ENCODE measurements at places on chromosomes 12 and 14.

GRCh38 chr12:110858848-110859247 lies 12.1 kb downstream of the CCDC63 start:
- DNase-seq: no peak

DNA sequence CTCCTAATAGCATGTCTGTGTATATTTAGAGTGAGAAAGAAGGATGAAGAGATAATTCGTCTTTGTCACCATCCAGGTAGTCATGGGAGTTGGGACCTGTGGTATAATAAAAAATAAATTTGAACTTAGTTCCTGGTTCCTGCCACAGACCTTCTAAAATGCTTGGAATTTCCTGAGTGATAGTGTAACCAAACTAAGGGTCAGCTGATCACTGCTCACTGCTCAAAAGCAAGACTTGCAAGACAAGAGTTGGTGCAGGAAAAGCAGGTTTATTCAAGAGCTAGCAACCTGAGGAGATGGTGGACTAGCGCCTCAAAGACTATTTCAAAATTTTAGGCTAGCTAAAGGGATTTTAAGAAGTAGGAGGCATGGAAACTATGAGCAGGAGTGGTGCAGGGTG lies 19.1 kb downstream of the ANG start:
- DNase-seq: no peak

DNA sequence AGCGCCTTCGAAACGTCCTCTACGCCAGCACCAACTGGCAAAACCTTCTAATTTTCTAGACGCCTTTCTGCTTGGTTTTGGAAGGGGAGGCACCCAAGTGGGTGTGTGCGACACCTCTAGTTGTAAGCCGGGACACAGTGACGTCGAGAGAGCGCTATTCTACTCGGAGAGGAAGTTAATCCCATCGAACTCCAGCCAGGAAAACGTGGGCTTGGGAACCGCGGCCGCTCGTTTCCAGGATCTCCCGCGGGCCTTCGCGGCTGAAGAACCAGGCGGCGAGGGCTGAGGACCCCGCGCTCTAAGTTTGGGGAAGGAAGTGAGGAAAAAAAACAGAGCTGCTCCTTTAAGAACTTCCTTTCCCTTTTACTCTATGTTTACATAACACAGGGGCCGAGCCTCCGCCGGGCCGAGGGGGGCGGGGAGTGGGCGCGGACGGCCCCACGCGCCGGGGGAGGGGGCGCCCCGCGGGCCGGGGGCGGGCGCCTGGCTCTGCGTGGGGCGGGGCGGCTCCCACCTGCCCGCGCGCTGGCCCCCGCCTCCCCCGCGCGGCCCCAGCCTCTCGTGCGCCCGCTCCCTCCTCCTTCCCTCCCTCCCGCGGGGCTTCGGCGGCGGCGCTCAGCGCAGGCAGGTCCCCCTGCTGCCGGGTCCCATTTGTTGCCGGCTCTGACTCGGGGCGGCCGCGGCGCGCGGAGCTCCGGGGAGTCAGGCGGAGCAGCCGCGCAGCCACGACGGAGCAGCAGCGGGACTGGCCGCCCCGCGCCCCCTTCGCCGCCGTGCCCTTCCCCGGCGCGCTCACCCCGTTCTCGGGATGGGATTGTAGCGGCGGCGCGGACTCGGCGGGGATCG lies at the start of gene PELI2:
TSS of gene PELI2 (plus strand) at position 647 of the 846 bp plus-strand sequence. CDS start 250 bp downstream, outside the sequence.
- peak; percentile 7 for DNase-seq

DNA sequence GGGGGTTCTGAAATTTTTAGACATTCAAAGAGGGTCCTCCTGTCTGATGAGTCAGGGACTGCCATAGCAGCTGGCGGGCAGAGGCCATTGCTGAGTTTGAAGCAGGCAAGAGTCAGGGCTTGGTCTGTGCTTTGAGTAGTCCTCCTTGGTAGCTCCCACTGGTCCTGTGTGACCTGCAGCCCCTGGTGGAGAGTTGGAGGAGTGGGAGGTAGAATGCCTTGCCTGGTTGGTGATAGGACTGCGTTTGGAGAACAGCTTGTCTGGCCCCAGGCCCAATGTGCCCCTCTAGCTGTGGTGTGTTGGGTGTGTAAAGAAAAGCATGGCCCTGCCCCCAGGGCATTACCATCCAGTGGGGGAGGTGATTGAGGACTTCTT lies 116.7 kb downstream of the BEGAIN start:
- no peak for DNase-seq

- DNase-seq: no peak
Measured at GRCh38 chr12:29317556-29318363, 63.2 kb downstream of the ERGIC2 start.

DNA sequence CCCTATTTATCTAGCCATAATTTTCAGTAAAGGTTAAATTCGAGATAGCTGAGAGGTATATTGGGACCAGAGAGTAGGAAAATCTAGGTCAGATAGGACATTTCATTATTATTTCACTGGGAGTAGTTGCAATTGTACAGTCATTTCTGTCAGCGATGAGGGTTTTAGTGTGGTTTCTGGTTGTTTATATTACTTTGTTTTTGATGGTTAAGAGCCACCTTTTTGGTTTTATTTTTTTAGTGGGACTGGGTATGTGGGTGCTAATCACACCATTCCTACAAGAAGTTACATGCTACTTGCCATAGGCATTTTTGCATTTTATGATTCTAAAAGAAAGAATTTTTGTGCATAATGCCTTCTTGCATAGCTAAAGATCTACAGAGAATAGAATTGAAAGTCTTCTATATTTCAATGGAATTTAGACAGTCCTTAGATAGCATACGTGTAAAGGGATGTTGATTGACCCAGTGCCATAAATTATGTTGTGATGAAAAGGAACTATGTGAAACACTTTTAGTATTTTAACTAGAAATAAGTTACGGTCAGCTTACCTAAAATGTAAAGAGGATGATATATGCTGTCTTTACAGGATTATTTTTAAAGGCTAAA lies 85.2 kb downstream of the KTN1 start:
- DNase-seq: no peak

DNA sequence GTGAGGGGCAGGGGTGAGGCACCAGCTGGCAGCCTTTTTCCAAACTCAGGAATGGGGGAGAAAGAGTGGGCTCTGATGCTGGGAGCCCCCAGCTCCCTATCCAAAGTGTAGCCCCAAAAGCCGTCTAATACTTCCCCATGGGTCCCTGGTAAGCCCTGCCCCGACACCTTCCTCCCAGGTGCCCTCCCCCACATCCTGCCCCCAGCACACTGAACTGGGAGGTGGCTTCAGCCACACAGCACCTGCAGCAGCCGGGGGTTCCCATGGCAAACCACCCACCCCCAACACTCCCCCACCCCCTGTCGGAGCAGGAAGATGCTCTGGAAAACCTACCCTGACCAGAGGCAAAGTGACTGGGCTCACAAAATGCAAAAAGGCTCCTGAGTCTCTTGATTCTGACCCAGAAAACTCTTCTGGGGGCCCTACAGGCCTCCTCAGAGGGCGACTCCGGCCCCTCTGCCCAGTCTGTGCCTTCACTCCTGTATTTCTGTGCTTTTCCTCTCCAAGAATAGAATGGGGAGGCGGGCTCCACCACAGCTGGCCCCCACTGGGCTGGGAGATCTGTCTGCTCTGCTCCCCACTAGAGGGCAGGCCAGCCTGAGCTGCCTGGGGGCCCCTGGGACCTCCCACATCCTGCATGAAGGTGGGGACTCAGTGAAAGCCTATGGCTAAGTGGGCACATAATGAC lies 81.6 kb downstream of the ITPK1 start:
- no peak for DNase-seq

DNA sequence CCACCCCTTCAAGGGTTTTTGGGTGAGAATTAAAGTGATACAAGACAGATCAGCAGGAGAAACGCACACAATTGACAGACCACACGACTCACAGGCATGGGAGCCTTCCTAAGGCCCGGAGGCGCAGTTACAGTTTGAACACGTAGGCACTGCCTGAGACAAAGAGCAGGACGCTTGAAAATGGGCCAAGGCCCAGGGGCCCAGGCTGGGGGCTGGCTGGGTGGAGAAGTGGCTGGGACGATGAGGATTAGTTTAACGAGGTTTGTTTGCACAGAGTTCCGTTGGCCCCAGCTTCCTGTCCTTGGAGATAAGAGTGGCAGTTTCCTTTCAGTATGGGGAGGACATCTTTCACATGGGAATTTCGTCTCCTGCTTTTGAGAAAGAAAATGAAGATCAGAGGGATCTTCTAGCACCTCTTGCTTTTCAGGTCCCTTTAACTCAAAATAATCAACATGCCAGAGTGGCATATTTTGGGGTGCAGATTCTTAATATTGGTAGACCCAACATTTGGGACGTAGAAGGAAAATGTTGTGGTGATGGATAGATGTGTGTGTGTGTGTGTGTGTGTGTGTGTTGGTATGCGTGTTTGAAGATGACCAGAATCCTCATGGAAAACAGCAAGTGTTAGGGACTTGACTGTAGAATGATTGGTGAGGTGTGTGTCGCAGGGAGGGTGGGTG lies 44.6 kb downstream of the DLK1 start:
- DNase-seq: no peak

GRCh38 chr12:111521801-111522200 lies 77.3 kb downstream of the ATXN2 start:
- DNase-seq: no peak

DNA sequence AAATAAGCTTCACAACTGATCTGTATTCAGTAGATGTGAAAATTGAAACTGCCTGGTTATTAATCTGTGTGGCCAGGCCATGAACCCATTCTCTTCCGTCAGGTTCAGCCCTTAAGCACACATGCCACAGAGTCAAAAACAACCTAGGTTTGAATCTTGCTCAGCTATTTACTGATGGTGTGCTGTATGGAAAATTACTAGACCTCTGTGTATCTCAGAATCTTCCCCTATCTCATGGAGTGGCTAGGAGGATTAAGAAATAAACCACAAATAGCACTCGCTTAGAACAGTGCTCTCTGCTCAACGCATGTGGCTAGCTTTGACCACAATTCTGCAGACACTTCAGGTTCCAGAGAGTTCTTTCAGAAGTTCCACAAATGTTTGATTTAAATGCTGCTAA lies 240.7 kb upstream of the PLEKHG7 start:
- DNase-seq: no peak

- no peak for DNase-seq
Measured at GRCh38 chr14:89452281-89452680, 35.2 kb upstream of the FOXN3 start.

DNA sequence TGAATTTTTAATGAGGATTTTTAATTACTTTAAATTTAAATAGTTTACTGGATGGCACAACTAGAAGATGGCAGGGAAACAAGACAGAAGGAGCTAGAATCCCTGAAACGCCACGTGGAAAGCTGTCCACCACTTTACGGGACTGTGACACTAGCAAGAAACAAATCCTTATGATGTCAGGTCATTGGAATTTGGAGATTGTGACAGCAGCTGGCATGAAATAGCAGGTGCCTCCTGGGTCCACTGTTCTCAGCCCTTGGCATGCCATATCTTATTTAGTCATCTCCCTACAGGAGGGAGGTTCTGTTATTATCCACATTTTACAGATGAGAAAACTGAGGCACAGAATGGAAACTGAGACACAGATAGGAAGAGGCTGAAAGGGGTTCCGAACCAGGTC lies 113.8 kb downstream of the BCL11B start:
- DNase-seq: no peak

DNA sequence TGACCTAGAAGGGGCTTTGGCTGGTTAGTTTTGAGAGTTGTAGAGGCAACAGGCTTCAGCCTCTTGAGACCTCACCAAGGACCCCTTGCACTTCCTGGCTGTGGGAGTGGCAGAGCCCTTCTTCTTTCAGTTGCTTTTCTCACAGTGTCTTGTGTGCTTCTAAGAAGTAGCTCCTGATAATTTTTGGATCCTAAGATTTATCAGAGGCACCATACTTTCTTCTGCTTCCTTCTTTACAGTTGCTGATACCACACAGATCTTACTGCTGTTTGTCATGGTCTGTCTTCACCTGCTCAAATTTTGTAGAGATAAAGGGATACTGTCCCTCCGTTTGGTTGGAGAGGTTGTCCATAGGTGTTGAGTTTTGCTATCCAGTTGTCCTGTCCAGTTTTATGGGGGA lies 33.8 kb downstream of the VRK1 start:
- DNase-seq: no peak

- no peak for DNase-seq
Measured at GRCh38 chr12:98341732-98342131, 173.7 kb upstream of the TMPO start.

GRCh38 chr12:54956818-54957641 lies 27.5 kb downstream of the TESPA1 start:
- DNase-seq: no peak

- no peak for DNase-seq
Measured at GRCh38 chr12:9244894-9245293, 36.7 kb upstream of the PZP start.

DNA sequence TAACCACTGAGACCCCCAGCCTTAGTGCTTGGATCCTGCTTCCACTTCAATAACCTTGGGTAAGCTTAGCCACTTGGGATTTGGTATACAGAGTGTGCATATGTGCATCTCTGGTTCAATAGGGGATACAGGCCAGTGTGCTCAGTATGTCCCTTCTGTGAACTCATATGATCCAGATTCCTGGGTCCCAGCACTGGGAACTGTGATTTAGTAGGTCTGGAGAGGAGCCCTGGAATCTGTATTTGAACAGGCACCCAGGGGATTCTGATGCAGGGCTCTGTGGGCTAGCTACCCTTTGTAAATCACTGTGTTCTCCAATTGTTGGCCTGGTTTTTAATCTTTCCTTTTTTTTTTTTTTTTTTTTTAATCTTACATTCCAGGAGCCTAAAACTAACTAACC lies 9.8 kb upstream of the RNU6-8 start:
- no peak for DNase-seq

- DNase-seq: no peak
Measured at GRCh38 chr14:64801046-64801445, 78.7 kb downstream of the SPTB start.

- no peak for DNase-seq
Measured at GRCh38 chr12:114835031-114835430, 151.1 kb upstream of the TBX3 start.

GRCh38 chr14:103871596-103872480 lies 24.5 kb upstream of the PPP1R13B start:
- peak; percentile 35 for DNase-seq

DNA sequence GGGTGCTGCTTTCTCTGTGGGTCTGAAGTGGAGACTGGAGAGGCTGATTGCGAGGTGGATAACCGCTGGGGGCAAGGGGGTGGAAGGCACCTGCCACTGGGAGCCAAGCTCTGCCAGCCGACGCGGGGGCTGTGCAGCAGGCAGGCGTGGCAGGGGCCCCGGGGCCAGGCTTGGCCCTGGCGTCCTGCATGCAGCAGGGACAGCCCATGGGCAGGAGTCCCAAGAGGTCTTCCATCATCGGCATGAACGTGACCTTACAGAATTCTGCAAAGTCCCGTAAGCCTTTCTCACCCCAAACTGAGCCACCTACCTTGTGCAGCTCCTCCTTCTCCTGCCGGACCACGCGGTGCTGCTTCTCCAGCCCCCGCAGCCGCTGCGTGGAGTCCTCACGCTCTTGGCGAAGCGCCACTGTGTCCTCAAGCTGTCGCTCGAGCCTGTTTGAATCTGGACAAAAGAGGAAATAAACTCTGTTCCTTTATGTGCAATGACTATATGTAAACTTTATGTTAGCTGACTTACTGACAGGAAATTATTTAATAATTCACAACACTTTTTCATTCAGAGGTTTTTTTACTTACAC lies 51.3 kb downstream of the AMN start:
- no peak for DNase-seq

Data from hematopoietic multipotent progenitor cell treated with erythropoietin and hydrocortisone succinate and interleukin-3 and kit ligand, for 17 days (in vitro differentiated cells).